Glutamatergic neuron (in vitro differentiated cells): ENCODE measurements at places on chromosomes 4 and X. TPM values are rescaled to one million over a fixed set of nuclear protein-coding genes. Genes with fewer than 3 reads are reported as not detected.

DNA sequence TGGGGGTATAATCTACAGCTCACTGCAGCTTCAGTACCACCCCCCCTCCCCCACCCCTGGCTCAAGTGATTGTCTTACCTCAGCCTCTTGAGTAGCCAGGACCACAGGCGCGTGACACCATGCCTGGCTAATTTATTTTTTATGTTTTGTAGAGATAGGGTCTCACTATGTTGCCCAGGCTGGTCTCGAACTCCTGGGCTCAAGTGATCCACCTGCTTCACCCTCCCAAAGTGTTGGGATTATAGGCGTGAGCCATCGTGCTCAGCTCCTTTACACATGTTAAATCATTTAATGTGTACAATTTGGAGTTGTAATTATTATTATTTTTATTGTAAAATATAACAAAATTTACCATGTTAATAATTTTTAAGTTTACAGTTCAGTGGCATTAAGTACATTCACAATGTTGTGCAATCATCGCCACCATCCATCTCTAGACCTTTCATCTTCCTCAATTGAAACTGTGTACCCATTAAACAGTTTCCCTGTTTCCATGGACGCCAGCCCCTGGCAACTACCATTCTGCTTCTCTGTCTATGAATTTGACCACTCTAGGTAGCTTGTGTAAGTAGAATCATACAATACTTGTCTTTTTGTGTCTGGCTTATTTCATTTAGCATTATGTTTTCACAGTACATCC lies 6.1 kb downstream of the SLAIN2 start:
- no peak for DNase-seq

- no peak for DNase-seq
Observed at GRCh38 chr4:5918331-5918985, 25.6 kb upstream of the CRMP1 start.

- DNase-seq = no peak
Observed at GRCh38 chr4:161356351-161356750, 807.4 kb downstream of the FSTL5 start.

Gene CLRN2
- total RNA-seq = not detected

- no peak for DNase-seq
Observed at GRCh38 chrX:153885208-153885787, 675 bp downstream of the L1CAM start.

DNA sequence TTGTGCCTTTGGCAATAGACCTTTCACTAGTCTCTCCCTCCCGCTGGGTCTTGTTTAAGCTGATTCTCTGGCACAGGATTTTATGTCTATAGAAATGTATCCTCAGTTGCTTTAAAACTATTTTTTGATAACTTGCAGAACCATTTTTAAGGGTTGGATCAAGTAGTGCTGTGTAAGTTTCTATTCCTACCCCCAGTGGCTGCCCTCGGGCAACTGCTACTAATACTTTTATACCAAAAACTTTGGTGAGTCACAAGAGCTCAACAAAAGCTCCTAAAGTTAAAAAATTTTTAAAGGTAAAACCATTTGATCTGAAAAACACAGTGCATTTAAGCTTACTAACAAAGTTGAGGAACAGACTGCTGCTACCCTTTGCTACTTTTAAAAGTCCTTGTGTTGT lies 1460.6 kb upstream of the PCDH7 start:
- DNase-seq = no peak

DNA sequence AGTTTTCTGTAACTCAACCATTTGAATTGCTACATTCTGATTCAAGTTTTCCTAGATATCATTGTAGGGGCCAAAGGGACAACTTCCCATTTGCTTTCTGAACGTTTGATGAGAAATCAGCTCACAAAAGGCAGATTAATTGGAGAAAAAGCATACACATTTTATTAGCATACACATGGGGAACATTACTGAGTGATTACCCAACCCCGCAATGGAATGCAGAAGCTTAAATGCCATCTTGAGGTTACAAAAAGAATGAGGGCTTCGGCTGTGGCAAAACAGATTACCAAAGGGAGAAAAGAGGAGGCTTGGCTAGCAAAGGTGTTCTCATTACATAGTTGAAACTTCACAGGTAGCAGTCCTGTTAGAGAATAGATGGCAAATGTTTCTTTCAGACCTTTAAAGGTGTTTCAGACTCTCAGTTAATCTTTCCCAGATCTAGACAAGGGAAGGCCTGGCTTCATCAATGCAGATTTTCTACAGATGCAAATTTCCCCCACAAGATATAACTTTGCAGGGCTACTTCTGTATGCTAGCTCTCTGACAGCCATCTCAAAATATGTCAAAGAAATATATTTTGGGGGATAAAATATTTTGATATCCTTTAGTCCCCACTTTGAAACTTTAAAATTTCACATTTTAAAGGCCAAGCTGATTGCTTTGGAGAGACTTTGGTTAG lies 26.5 kb upstream of the HERC6 start:
- no peak for DNase-seq

DNA sequence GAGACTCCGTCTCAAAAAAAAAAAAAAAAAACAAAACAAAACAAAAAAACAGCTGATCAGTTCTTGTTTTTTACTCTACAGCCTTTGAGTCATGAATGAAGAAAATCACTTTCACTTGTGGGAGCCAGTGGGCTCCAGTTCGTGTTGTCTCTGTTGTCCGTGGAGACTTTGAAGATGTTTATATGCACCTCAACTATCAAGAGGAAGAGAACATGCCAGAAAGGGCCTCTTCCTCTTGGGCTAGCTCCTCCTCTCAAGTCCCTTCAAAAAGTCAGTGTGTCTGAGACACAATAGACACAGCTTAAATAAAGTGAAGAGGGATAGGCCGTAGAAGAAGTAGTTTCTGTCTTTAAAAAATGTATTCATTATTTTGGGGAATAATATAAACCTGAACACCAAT lies 182.7 kb downstream of the KDR start:
- no peak for DNase-seq

DNA sequence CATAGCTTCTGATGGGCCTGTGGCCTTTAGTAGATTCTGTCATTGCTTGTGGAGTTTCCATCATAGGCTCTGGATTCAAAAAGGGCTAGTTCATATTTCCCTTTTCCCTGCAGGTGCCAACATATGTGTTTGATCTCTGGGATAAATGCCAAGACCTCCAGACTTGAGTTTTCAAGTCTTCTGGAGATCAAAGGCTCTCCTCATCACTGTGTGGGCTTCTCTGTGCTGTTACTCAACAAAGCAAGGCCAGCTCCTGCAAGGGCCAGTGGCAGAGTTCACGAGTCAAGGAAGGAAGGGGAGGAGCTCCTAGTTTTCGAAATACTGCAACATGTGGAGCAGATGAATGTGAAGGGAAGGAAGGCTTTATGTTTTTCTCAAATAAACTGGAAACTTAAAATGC lies 62.7 kb upstream of the SCML1 start:
- no peak for DNase-seq

DNA sequence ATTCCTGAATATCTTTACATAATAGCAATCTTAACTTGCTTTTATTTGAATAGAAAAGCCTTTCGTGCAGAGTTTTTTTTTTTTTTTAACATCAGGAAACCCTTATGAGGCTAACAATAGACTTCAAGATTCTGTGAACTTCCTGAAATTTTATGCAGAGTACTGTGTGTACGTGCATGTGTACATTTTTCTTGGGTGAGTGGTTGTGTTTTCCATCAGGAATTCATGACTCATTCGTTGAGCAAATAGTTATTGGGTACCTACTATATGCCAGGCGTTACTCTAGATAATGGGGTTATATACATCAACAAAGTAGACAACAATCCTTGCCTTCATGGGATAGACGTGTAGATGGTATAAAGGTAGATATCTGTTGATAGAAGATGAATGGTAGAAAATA lies 59.1 kb downstream of the MRPL1 start:
- DNase-seq = no peak

GRCh38 chr4:177860171-177860570 lies 417.9 kb upstream of the AGA start:
- DNase-seq = no peak

- no peak for DNase-seq
Observed at GRCh38 chrX:112051576-112051975, 31.0 kb downstream of the TRPC5 start.

Gene MAGEA2
- 2.7 TPM for total RNA-seq

Gene RASL11B
- total RNA-seq = 24.8 TPM

- no peak for DNase-seq
Observed at GRCh38 chrX:54413753-54414152, 26.5 kb upstream of the TSR2 start.

- no peak for DNase-seq
Observed at GRCh38 chr4:47550899-47551548, 65.9 kb downstream of the ATP10D start.

Gene MAMLD1
- 0.25 TPM for total RNA-seq

DNA sequence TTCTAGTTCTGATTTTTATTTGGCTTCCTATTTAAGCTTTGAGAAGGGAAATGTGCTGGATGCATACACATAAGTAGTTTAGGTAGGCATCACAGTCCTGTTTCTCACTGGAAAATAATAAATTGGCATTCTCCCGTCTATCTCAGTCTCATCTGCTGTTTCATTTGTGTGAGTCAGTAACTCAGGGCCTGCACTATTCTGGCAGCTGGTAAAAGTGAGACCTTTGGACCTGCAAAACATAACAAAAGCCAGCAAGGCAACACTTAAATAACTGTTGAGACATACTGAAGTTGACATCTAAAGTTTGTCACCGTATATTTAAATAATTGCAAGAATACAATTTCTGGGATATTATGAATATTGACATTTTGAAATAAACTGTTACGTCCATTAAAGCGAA lies 8.6 kb upstream of the UBQLN2 start:
- DNase-seq = no peak

- no peak for DNase-seq
Observed at GRCh38 chrX:75786290-75786689, 1.2 kb upstream of the MAGEE2 start.

Gene CLDN2
- not detected for total RNA-seq

DNA sequence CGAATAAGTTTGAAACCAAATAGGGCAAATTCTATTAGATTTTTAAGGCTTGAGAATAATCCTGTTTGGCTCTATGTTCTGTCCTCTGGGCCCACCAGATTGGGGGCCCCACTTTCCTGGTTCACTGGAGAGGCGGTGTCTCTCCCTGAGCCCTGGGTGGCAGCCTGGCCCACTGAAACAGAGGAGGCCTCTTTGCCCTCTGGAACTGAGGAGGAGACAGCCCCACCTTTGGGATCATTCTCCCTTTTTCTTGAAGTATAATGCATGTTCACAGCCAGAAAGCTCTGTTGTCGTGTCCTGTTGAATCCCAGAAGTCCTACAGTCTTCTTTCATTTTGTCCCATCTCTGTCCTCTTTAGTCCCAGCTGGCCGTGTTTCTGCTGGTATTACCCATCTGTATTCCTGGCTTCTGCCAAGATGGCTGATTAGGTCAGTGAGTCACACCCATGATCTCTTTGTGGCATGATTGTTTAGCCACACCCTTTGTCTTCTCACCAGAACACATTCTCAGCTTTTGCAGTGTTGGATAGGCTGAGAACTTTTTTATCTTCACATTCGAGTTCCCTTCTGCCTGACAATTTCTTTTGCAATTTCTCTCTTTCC lies 8.1 kb upstream of the TBC1D25 start:
- no peak for DNase-seq

- DNase-seq = no peak
Observed at GRCh38 chr4:114752391-114753165, 154.0 kb downstream of the UGT8 start.

DNA sequence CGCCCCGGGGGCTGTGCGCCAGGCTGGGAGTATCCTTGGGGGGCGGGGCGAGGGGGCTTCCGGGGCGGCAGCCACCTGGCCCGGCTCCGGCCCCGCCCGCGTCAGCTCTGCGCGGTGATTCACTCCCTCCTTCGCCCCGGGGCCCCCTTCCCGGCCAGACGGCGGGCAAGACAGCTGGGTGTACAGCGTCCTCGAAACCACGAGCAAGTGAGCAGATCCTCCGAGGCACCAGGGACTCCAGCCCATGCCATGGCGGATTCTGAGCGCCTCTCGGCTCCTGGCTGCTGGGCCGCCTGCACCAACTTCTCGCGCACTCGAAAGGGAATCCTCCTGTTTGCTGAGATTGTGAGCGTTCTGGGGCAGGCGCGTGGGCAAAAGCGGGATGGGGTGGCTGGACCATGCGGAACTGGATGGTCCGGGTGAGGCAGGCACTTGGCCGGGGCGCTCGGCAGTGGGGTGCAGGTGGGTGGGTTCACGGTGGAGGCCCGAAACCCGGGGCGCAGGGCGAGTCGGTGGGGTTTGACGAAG lies at the start of gene PLP2:
Gene PLP2, plus strand, starts transcription at position 147 of the 528 bp plus-strand sequence. Its CDS starts 103 bp downstream, at position 250.
- DNase-seq = peak; percentile 40

GRCh38 chr4:129972257-129972656 lies 876.3 kb downstream of the C4orf33 start:
- DNase-seq = no peak

- DNase-seq = no peak
Observed at GRCh38 chr4:136329042-136329662, 1203.1 kb downstream of the PCDH18 start.

Gene PCDH11X
- 2.2 TPM for total RNA-seq

Gene HSFX1
- total RNA-seq = 1.8 TPM

- no peak for DNase-seq
Observed at GRCh38 chr4:163815776-163816175, 321.3 kb downstream of the TMA16 start.

Gene COQ2
- 5.3 TPM for total RNA-seq

GRCh38 chrX:49247916-49248811 lies 12.9 kb downstream of the CCDC22 start:
- no peak for DNase-seq
